Frontal cortex (tissue), 4 donors: ENCODE measurements at places on chromosomes 5 and 9.

DNA sequence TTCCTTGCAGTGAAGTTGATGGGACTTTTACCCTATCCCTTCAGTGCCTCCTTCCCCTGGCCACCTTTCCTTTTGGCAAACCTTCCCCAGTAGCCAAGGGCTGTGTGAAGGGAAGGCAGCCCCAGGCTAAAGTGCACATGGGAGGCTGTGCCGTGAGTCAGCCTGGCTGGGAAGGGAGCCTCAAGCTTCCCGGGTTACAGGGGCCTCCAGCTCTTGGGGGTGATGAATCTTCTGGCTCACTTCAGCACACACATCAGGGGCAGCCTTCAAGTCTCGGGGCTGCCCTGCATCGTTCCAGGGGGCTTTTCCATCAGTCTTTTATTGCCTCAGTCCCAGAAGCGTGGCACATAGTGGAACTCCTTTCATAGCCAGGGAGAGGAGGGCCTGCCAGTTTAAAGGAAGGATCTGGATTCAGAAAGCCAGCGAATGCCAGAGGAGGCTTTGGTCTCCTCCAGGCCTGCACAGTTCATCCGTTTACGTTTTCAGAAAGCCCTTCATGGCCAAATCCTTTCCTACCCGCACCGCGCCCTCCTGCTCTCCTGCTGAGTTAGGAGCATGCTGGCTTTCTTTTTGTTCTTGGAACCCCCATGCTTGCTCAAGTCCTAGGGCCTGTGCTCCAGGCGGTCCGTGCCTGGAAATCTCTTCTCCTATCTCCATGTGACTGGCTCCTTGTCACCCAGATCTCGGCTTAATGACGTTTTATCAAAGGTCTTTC, 134.8 kb upstream of the KLF4 start:
- DNase-seq: no peak

DNA sequence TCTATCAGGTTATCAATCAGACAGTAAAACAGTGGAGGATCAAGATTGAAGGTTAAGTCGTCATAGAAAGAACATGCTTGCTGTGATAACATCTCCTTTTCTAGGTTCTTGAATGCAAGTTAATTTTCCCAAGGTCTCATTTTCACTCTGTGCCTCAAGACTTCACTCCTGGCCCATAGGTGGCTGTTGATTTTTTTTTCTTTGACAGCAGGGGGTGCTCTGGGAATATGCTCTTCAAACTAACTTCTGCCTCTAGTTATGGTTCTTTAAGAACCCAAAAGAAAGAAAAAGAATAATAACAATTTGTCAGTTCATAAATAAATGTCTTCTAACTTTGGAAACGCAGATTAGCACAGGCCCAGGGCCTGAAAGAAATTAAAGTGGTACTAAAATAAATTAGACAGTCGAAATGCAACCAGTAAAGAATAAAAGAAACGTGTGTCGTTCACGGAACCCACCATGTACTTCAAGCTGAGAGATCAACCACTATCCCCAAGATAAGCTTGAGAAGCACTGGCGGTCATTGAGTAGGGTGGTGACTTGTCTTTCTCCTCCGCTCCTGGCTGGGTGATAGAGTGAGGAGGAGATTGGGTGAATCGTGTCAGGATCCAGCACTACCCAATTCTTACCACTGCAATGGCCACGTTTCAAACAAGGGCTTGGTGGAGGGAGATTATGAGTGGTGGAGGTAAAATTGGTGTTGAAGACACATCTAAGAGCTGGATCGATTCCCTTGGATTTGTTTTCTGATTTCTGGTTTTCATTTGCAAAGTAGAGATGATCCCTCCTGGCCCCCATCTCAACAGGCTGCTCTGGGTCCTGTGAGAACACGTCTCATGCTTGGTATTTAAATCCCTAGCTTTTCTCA, 93.4 kb upstream of the IRX4 start:
- DNase-seq: no peak

DNA sequence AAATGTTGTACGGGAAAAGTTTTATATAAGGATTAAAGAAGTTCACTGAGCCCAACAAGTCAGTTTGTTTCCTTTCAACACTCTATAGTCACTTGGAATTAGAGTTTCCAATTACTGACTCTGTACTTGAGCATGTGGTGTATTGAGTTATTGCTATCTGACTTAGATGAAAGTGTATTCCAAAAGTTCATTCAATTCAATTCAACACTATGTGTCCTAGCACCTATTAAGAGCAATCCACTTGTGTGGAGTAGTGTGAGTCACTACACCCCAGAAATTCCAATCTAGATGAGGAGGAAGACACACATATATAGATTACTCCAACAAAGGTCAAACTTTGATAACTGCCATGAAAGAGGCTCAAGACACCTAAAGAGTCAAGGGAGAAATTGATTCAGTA, 98.2 kb upstream of the SLCO6A1 start:
- no peak for DNase-seq

GRCh38 chr5:116719106-116719505, 144.5 kb upstream of the SEMA6A start:
- DNase-seq: no peak

DNA sequence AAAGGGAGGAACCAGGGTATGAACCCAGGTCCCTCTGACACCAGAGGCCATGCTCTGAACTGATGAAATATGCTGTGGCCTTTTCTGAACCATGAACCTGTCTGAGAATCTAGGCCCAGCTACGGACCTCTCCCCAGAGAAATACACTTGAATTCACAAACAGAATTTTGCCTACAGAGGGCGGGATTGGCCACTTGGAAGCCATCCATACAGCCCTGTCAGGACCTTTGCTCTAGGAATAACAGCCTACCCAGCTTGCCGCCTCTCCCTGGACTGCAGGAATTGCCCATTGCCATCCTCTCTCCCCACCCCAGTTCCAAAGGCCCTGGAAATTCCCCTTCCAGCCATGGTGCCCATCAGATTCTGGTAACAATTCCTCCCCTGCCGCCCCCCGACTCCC, 26.6 kb downstream of the MORN5 start:
- DNase-seq: no peak

DNA sequence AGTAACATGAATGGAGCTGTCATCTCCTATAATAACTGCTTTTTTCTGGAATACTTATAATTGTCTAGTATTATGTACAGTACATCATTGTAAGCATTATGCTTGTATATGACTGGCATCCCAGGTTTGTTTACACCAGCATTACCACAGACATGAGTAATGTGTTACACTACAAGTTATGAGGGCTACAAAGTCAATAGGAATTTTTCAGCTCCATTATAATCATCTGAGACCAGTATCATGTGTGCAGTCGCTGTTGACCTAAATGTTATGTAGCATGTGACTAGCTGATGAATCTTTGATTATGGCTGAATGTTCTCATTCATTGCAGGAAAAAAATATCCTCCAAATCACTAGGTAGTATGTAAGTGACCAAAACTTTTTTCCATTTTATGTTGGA, 2.2 kb downstream of the ZCCHC9 start:
- no peak for DNase-seq

GRCh38 chr5:1477341-1477740, 32.1 kb upstream of the SLC6A3 start:
- no peak for DNase-seq

DNA sequence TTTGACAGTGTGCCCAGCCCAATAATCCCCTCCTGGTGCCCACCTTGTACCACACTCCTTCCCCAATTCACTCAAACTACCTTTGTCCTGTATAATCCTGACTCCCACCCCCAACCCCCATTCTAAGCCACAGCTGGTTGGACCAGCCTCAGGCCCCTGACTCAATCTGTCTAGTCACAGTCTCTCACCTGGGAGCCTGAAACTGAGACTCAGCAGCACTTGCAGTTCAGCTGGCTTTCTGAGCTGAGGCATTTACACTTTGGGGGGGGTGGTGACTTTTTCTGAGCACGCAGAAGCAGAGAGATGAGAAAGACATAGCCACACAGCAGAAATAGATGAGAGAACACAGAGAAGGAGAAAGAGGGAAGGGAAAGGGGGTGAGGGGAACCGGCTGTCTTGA, 247.3 kb downstream of the MAN2A1 start:
- DNase-seq: no peak

GRCh38 chr5:67530609-67531255, 334.1 kb upstream of the CD180 start:
- no peak for DNase-seq

GRCh38 chr5:179615203-179615602, 8.3 kb downstream of the HNRNPH1 start:
- DNase-seq: no peak

GRCh38 chr9:95505717-95506427, 10.9 kb downstream of the PTCH1 start:
- peak; percentile 67 for DNase-seq

DNA sequence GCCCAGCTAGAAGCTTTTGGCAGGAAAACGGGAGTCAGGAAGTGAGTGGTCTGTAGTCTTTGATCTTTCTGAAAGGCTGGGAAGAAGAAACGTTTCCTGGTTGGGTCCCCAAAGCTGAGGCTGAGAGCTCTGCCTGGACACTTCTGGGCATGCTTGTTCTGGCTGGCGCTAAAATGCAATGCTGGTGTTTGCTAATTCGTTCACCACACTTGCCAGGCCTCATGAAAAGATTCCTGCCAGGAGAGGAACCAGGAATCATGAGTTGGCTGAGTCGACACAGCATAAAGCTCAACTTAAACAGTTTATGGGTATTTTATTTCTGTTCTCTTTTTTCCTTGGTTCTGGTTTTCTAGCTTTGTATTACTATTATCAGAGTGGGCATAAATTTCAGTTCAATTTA, 10.7 kb upstream of the PTGR1 start:
- DNase-seq: no peak

- no peak for DNase-seq
Observed at GRCh38 chr5:114418176-114419066, 56.6 kb downstream of the KCNN2 start.

- no peak for DNase-seq
Observed at GRCh38 chr5:32475334-32476097, 31.0 kb upstream of the ZFR start.

GRCh38 chr9:68844631-68845612, 139.9 kb downstream of the PIP5K1B start:
- no peak for DNase-seq

- DNase-seq: peak; percentile 48
Observed at GRCh38 chr5:141430332-141431113, at the start of gene PCDHGA12. Gene PCDHGA12 (plus strand): TSS chr5:141430507. CDS start chr5:141430760, 253 bp downstream.

GRCh38 chr5:68499987-68500386, 284.4 kb downstream of the PIK3R1 start:
- no peak for DNase-seq

DNA sequence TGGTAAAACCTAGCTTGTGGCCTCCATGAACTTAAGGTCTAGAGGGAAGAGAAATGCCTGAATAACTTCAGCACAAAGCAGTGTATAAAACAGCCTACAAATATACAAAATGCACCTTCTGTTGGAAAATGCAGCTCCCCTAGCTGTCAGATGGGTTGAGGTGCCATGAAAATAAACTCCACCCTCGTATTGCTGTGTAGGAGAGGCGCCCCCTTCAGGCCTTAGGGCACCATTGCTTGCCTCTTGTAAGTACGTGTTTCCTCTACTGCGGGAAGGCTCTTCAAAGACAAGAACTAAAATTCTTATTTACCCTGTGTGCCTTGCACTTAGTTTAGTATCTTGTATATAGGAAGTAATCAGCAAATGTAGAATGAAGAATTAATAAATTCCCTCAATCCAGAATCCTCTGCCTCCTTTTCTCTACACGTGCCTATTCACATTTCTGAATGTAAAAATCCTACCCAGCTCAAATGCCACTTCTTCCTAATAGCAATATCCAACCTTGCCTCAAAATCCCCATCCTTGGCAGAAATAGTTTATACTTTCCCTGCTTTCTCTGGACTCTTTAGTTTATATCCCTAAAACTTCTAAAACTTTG, 393.7 kb upstream of the PDE4D start:
- DNase-seq: no peak

DNA sequence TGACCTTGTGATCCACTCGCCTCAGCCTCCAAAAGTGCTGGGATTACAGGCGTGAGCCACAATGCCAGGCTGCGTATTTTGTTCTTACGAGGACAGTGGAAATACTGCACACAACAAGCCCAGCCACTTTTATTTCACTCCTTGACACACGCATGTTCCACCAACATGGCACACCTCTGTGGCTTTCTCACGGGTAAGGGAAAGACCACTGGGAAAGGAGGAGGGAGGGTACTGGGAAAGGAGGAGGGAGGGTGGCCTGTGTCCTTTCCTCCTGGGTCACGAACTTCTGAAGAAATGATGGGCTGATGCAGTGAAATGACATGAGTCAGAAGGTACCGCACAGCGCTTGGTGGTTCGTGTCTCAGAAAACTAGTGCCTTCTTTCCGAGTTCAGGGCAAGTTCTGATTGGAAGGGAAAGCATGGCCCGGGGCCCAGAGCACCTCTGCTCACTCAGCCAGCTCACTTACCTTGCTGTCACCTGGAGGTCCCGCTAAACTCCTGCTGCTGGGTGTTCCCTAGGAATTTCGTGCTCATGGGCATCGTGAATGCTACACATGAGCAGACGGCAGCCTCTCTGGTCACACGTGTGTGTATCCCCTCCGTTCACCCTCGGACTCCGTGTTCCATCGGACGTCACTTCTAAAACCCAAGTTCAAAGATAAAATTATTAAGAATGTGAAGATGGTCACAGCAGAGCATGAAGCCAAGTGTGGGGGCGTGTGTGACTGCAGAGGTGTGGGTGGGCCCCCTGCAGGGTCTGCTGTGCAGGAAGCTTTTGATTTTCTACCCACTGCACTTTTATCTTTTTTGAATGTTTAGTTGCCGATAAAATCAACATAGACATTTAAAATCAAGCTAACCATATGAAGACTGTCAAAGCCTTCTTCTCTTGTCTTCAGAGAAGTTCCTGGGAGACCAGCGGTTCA, 42.9 kb downstream of the LAMC3 start:
- no peak for DNase-seq

DNA sequence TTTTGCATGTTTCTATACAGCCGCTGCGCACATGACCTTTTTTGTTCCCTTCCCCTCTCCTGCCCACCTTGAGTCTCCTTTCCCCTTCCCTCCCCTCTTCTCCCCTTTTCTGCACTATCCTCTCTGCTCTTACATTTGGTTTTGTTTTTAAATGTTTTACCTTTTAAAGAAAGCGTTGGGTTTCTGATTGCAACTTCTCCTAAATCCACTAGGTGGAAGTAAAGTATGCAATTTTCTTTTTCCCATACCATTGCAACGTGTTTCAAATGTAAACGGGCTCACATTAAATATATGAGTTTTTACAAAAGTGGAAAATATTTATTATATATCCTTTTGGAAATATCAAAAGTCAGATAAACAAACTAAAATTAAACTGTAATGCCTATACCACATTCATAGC, 500.9 kb downstream of the DIRAS2 start:
- peak; percentile 11 for DNase-seq

DNA sequence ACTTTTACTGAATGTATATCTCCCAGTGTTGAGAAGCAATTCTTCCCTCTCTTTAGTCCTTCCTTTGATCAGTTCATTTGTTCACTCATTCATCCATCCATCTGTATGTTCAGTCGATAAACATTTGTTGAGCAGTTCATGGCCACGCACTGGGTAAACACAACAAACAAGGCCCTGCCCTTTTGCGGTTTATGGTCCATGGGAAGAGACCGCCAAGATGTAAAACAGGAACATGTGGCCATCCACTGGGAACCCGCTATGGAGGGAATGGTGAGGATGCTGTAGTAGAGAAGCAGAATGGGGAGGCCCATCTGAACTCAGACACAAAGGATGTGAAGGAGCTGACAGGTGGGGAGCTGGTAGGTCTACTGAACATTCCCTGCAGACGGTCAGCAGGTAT, 102.7 kb upstream of the SPRY4 start:
- no peak for DNase-seq
